WTC11 (cell line): ENCODE measurements at places on chromosomes 3 and 15. TPM values are rescaled to one million over a fixed set of nuclear protein-coding genes. Genes with fewer than 3 reads are reported as not detected.
A peak's percentile ranks its signal among the peaks of the same experiment; 100 is the strongest.

The CYP1A2 gene
- total RNA-seq: 0.07 TPM in 1 of 3 replicates, not detected in the others

The CCR1 gene
- not detected in 3 replicates for total RNA-seq

The STARD5 gene
- total RNA-seq: 6.3 to 7.2 TPM (median 6.8 TPM) in 3 replicates

The ROPN1 gene
- not detected in 3 replicates for total RNA-seq

The MTFMT gene
- total RNA-seq: 22.3 to 28.8 TPM (median 26.7 TPM) in 3 replicates

The ALG1L2 gene
- total RNA-seq: 0.82 to 2.1 TPM (median 0.89 TPM) in 3 replicates

The ISLR2 gene
- 8.1 to 9.4 TPM (median 8.9 TPM) in 3 replicates for total RNA-seq

The PFN2 gene
- total RNA-seq: 158 to 174 TPM (median 161 TPM) in 3 replicates

The TM6SF1 gene
- total RNA-seq: 0.48 to 0.79 TPM (median 0.60 TPM) in 3 replicates

The IL5RA gene
- not detected in 3 replicates for total RNA-seq

GRCh38 chr3:175404027-175404426 lies 544.9 kb downstream of the NAALADL2 start:
- no peak for DNase-seq

DNA sequence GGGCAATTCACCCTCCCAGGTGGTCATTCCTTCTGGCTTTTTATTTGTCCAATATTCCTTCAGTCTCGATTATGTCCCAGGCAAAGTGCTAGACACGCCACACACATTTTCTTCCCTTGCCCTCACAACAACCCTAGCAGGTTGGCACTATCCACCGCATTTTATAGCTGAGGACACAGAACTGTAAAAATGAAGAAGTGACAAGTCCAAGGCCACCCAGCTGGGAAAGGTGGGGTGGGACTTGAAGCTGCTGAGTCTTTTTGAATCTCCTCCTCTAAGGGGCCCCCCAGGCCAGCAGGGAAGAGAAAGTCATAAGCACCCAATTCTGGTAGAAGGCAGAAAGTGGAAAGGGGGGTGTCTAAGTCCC lies 60.6 kb downstream of the CEMIP start:
- DNase-seq: no peak

- no peak for DNase-seq
Observed at GRCh38 chr3:13299531-13300155, 120.5 kb downstream of the NUP210 start.

GRCh38 chr3:111924283-111924682 lies 54.5 kb upstream of the ABHD10 start:
- no peak for DNase-seq

DNA sequence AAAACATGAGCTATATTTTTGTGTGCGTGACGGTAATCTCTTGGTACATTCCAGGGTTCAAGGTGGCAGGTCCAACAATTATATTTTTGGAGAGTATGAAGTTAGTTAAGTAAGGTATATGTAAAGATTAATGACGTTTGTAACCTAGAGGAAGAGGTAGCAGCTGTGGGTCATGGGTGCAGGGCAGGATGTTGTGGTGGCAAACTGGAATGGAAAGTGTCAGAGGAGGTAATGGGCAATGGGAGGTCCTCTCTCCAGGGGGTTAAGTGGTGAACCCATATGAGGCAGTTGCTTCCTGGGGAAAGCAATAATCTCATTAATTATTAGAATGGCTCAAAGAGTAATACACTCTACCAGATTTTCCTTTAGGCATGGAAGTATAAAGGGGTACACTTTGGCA lies 1.0 kb upstream of the CD200R1L start:
- DNase-seq: no peak

DNA sequence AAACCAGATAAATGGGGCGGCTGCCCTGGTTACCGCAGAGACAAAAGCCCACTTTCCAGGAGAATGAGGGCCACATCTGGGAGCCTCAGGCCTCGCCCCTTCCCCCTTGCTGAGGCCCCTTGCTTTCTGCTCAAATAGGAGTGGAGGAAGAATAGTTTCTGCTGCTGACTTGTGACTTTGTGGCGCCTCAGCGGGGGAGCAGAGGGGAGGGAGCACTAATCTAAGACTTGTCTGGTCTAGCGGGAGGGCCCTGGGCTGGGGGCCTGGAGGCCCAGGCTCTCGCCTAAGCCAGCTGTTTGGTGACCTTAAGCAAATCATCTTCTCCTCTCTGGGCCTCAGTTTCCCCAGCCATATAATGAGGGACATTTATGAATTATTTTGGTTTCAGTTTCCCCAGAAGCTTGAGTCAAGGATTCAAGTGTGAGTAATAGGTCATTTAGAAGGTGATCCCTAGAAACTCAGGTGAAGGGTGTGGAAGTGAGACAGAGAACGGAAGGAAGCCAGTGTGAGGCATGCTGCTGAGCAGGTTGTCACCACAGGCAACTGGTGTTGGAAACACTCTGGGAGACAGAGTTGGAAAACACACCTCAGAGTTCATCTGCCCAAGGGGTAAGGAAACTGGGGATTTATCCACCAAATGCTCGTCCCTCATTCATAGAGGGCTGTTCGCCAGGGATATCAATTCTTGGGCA lies 25.9 kb upstream of the SMAD3 start:
- DNase-seq: peak; percentile 63

DNA sequence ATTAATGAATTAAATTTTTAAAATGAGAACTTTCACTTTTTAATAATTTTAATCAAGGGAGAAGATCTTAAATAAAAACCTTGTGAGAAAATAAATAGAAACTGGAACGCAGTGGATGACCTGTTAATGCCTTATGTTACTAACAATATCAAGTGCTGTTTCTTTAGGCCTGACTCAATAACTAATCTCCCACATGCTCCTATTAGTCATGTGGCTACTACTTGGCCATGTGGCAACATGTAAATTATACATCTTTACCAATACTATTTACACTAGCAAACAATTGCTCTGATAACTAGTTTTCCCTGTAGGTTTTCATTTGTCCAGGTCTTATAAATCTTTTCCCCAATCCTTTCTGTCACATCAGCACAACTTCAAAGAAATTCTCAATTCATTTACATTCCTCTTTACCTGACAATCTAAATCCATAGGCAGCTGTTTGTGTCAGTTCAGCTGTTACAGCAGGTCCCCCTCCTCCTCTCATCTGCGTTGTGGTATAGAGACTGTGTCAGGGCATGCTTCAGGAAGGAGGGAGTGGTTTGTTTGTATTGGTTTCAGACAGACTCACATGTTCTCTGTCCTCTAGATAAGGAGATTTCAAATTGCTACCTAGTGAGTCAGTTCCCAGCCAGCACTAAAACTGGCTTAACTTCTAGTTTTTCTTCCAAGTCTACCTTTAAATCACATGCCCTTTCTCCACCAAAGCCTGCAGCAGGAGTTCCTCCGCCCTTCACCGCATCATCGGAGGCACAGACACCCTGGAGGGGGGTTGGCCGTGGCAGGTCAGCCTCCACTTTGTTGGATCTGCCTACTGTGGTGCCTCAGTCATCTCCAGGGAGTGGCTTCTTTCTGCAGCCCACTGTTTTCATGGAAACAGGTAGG lies 11.3 kb upstream of the C3orf52 start:
- DNase-seq: no peak

DNA sequence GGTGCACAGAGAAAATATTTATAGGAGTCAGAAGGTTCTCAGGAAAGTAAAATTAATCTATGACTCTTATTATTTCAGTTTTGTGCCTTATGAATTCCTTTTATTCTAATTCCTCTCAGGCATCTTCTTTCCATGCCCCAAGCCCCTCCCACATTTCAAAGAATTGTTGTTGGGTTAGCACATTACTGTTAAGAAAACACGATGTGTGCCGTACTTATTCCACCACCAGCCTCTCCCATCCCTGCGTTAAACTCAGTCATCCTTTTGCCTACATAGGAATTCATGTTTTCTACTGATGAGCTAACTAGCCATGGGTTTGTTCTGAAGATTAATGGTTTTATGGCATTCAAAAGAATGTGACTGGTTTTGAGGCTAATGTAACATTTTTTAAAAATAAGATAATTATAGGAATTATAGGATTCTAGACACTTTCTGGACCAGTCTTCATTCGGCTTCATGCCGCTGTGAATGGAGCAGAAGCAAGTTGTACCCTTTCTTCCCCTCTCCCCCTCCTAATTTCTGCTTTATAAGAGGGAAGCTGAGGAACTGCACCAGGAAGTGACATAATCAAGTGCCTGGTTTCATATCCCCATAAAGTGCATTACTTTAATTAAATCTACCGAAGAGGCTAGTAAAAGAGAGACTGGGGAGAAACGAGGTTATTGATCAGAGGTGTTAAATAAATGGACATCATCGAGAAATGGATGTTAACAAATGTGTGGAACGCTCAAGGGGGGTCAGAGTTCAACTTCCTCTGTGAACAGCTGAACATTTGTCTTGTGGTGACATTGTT lies 12.3 kb upstream of the MB21D2 start:
- DNase-seq: no peak

GRCh38 chr3:173268781-173269180 lies 127.7 kb upstream of the SPATA16 start:
- DNase-seq: no peak

DNA sequence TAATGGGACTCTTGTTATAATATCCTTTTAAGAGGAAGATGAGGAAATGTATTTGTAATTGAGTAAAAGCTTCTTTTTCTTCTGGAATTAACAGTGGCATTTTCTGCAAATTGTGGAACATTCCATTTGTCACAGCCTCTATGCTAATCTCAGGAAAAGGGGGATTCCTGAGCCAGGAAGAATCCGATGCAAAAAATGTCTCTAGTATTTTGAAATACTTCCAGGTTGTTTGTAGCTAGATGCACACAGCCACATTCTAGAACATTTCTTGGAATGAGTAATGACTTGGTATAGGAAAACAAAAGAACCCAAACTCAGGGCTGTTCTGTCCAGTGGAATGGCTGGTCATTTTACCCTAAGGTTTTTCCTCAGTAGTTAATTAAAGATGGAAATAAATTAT lies 98.5 kb upstream of the SLC2A2 start:
- DNase-seq: no peak

DNA sequence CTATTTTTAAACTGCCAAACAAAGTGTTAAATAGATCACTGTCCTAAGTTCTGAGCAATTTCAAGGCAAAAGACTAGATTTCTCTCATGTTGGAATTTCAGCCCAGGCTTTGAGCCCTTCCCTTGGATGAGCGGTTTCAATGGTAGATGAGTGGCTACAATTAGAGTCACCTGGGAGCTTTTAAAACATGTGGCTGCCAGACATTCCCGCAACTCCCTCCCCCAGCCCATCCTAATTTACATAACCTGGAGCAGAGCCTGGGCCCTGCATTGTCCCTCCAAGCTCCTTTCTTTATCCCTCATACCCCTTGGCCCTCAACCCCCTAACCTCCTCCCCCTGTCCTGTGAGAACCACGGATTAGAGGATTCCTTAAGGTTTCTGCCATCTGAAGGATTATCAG lies 357.5 kb upstream of the UMPS start:
- DNase-seq: peak; percentile 46

DNA sequence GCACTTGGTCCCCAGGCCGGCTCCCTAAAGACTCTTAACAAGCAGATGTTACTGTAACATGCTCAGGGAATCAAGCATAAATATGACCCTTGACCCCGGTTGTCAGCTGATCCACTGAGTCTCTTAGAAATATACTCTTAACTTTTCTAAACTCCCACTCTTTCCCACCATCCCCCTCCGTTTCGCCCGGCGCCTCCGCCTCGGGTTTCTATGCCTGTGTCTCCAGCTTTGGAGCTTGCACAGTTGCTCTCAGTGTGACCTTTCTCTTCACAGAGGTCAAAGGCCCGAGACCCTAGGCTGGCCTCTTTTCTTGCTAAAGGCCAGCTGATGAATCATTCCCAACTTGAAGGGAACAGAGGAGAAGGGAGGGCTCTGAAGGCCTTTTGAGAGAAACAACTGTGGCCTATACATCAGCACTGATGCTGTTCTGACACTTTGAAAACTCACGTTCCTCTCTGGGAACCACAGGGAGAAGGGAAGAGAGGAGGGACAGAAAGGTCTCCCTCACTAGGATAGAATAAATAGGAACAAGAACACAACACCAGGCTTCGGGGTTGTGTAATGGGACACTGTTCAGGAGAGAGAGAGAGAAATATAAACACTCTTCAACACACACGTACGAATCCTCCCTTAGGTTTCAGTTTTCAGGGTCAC lies 484.5 kb upstream of the NR2F2 start:
- no peak for DNase-seq

DNA sequence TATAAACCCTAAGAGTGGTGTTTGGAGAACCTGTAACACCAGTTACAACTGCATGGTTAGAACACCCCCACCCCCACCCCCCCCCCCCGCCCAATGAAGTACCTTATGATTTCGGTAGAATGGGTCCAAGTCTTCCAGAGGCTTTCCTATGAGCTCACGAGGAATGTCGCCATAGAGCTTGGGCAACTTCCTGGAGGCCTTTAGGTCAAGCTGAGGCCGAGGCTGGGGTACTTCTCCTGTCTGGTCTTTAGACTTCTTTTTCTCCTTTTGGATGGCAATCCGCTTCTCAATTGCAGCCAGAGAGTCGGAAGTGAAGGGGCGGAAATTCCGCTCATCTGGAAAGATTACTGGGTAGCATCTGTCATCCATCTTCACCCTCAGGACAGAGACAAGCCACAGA lies 101.8 kb downstream of the SCN11A start:
- no peak for DNase-seq

DNA sequence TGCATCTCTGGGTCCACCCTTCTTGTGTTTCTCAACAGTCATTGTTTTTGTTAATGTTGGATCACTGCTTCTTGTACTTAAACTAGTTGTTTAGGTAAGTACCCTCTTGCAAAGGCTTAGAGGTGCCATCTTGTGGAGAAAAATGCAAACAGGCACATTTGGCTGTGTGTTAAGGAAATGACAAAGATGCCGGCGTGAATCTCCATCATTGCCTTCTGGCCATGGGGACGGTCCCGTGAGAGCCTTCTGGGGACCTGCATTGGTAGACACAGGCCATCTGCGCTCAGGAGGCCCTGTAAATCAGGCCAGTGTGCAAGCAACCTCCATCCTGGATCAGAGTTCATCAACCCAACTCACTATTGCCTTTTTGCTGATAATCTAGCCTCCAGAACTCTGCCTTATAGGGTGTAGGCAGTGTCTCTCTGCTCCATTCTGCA lies 158.6 kb upstream of the NR2E3 start:
- DNase-seq: peak; percentile 37

DNA sequence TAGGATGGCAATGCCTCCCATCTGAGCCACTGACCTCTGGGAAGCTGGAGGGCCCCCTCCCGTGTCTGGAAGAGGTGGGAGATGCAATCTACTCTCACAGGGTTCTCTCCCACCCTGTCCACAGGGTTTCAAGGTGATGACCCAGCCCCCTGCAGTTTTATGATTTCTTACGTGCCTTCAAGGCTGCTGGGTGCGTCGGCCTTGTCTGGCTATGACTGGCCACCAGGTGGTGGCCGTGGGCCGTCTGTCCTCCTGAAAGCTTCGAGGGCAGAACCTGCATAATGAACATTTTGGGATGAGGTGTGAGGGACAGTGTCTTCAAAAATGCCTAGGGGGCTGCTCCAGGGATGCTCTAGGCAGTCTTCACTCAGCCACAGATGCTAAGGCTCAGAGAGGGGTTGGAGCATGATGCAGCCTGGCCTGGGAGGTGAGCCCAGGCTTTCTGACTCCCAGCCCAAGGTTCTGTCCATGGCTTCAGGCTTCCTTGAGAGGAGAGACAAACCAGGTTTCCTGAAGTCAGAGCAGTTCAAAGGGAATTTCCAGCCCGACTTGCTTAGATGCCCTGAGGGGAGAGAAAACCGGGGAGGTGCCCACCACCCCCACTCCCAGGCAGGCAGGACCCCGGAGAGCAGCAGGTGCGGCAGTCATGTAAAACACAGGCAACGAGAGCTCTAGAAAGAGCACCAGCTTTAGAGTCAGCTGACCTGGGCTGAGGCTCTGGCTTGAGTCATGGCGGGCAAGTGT lies 18.7 kb downstream of the ISG20 start:
- peak; percentile 62 for DNase-seq
